ENCODE measurements at places on chromosomes 1 and 21. TPM values are rescaled to one million over a fixed set of nuclear protein-coding genes. Genes with fewer than 3 reads are reported as not detected.

GRCh38 chr1:203317429-203318228 lies 12.3 kb downstream of the BTG2 start:
- no peak for DNase-seq

DNA sequence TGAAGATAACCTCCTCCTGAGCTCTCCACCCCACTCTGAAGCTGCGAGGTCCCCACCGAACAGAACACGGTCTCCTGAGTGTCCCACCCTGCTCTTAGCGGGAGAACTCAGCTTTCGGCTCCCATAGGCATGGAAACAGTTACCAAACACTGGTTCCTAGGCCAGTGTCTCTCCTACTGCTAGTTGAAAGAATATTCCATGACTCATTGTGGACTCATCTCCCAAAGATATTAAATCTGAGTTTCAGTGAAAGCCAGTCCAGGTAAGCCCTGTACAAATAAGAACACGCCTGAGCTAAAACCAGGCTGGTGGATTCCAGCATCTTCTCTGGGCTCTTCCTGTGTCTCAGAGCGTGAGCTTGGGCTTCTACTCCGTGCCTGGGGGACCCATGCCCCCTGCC lies 107.5 kb upstream of the CLDN14 start:
- DNase-seq = no peak

DNA sequence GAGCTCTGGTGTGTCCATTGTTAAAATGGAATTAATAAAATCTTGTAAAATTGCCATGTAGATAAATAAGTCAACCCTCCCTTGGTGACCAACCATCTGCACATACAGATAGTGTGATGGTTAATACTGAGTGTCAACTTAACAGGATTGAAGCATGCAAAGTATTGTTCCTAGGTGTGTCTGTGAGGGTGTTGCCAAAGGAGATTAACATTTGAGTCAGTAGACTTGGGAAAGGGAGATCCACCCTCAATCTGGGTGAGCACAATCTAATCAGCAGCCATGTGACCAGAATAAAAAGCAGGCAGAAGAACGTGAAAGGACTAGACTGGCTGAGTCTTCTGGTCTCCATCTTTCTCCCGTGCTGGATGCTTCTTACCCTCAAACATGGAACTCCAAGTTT lies 174.8 kb downstream of the LTN1 start:
- DNase-seq = no peak

DNA sequence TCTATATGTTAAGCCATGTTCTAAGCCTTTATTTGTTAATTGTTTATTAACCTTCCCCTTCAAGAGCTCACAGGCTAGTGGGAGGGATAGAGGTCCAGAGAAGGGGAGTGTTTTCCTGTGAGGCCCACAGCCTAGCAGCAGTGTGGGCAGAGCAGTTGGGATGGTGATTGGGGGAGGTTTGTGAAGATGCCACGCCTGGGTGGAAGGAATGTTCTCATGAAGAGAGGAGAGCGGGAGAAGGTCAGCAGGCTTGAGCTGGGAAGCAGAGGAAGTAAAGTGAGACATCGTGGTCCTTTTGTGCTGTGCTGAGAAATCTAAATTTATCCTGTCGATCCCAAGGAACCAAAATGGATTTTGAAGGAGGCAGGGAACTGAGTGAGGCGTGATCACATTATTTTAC lies 42.6 kb downstream of the TRAPPC10 start:
- no peak for DNase-seq

DNA sequence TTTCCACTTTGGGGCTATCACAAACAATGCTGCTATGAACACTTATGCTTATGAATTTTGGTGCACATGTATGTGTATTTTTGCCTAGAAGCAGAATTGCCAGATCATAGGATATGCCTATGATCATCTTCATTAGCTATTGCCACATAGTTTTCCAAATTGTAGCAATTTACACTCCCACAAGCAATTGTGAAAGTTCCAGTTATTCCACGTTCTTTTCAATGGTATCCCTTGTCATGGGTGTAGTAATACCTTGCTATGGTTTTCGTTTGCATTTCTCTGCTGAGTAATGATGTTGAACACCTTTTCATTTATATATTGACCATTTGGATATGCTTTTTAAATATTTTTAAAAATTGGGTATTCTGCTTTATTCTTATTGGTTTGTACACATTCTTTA lies 82.6 kb downstream of the MTR start:
- no peak for DNase-seq

DNA sequence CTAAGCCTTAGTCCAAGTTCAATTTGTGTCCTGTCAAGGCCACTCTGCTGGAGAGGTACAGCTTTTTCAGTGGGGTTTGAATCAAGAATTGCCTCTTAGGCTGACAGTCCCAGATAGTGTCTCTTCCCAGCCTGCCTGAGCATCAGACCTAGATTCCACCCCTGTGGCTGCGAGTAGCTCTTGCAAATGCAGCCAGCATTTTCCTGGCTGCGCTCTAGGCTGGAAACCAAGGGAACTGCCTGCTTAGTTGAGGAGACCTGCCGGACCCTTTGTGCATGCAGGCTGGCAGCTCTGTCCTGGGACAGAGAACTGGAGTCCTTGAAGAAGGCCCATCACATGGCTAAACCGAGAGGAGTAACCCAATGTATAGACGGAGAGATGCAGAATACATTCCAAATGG lies 293.7 kb downstream of the PCP4 start:
- DNase-seq = no peak

DNA sequence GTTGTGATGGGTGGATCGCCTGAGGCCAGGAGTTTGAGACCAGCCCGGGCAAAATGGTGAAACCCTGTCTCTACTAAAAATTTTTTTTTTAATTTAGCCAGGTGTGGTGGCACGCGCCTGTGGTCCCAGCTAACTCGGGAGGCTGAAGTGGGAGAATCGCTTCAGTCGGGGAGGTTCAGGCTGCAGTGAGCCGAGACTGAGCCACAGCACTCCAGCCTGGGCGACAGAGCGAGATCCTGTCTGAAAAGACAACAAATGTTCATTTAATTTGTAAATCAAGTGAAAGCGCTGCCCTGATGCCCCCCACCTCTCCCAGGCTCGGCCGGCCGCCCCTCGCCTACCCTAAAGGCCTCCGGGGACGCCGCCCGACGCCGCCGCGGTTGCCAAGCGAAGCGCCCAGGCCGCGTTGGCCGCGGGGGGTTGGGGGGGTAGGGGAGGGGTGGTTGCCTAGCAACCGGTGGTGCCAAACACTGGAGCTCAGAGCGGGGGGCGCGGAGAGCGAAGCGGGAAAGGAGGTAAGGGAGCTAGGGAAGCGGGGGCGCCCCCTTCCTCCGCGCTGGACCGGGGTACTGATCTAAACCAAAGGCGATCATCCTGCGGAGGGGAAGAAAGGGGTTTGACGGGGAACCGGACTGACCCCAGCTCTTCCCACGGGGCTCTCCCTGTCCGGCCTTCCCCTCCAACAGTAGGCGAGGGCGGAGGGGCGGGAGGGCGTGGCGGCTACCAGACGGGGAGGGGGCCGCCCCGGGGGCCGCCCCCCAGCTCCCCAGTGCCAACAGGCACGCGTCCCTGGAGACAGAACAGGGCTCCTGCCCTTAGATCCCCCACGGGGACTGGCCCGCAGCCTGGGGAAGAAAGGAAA lies at the start of gene TEKT2:
TEKT2 (plus strand) TSS at position 460 of the 862 bp plus-strand sequence. CDS start 828 bp downstream, outside the sequence.
- DNase-seq = no peak

- no peak for DNase-seq
These were observed 18.0 kb downstream of the PADI2 start for GRCh38 chr1:17101261-17101660.

DNA sequence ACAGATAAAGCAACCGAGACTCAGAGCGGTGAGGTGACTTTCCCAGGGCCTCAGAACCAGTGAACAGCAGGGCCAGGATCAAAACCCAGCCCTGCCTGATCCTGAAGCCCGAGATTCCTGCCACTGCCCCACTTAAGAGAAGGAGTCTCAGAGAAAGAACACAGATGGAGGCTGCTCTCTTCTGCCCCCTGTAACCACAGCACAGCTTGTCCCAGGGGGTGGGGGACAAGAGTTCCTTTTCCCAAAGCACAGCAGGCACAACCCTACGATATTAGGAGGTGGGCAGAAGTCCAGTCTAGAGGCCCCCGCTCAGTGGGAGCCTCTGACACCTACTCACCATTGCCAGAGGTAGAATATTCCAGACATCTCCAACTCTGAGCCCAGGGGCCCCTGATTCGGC lies 24.0 kb upstream of the VWA5B1 start:
- DNase-seq = no peak

GRCh38 chr21:40176724-40177123 lies 309.5 kb downstream of the PCP4 start:
- DNase-seq = no peak

DNA sequence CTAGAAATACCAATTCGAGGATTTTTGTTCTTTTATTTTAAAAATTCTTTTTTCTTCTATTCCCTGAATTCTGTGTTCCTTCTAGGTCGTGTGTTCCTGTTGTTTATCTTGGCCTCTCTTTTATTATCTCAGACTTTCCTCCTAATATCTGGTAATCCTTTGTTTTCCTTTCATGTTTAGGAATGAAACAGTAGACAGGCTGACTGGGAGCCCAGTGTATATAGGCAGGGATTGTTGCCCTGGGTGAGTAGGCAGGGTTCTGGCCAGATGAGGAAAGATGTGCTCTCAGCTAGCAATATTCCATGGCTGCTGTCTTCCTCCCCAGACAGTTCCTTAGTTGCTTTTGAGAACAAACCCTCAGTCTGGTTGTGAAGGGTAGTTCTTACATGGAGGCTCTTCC lies 161.8 kb upstream of the PDE4B start:
- peak; percentile 19 for DNase-seq

GRCh38 chr1:176445402-176445801 lies 17.6 kb upstream of the PAPPA2 start:
- DNase-seq = no peak

DNA sequence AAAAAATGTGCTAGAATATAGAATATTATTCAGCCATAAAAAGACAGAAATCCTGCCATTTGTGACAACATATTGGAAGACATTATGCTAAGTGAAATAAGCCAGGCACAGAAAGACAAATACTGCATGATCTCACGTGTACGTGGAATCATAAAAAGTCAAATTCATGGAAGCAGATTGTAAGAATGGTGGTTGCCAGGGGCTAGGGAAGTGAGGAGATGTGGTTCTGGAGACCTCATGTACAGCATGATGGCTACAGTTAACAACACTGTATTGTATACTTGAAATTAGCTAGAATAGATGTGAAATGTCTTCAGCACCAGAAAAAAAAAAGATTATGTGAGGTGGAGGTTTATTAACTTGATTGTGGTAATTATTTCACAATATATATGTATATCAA lies 166.4 kb downstream of the ZZZ3 start:
- no peak for DNase-seq

DNA sequence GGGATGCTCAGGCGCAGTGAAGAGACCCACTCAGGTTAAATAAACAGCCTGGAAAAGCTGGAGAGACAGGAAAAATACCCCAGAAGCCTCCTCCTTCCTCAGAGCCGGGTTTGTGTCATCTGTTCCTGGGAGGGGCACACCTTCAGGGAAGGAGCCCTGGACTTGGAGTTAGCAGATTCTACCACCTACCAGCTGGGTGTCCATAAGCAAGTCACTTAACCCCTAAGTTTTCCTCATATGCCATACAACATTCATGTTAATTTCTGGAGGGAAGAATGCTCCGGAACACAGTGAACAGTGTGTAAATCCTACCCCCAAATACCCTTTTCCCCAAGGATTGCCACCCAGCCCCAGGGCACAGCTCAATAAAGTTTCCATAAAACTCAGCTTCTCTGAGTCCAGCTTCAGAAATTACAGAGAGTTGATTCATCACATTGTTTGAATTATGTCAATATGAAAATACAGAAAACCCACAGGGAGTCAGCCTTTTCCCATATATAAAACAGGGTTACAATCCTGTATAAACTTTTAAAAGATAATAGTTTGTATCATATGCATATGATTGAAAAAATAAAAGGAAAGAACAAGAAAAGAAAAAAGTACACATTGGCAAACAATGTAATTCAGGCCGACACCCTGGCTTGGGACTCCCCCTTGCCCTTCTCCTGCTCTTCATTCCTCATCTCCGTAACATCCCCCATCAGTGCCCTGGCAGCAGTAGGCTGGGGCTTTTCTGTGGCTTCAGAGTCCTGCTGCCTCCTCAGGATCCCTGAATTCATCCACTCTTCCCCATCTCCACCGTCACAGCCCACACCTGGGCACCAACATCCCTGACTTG lies 291.8 kb upstream of the USP24 start:
- DNase-seq = no peak

DNA sequence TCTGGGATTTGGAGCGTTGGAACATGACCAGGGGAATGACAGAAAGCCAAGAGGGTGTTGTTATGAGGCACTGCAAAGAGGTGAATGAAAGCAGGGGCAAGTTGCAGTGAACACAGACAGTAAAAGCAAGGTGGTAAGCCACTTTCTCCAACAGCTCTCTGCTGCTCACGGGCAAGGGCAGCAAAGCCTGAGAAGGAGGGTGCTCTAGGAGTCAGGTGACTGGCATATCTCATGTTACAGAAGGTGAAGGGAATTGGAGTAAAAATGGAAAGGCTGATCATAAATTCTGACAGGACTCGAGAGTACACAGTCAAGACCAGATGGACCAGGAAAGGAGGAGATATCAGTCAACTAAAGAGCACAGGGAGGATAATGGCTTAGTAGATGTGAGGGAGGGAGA lies 14.5 kb downstream of the VAV3 start:
- DNase-seq = no peak

DNA sequence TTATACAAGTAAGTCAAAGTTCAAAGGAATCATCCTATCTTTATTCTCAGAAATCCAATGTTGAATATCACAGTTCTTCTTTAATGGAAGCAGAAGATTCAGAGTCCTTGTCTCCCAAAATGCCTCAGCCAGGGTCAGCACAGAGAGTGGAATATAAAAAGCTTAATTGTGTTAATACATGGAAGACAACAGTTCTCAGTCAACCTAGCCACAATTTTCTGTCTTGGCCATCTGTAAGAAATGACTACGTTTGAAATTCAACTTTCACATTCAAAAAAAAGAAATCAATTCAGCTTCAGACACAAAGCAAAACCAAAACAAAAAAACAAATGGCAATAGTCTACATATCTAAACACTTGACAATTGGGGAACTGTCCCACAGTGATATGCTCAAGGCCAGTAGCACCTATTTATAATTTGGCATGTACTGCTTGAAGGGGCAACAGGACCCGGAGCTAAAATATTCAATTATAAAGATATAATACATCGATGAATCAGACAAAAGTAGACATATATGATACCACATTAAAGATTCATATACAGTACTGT lies 27.3 kb upstream of the GLIS1 start:
- no peak for DNase-seq

- DNase-seq = no peak
These were observed 19.1 kb downstream of the COA7 start for GRCh38 chr1:52679048-52679447.

GRCh38 chr1:40014812-40015594 lies 25.5 kb upstream of the CAP1 start:
- no peak for DNase-seq

Gene CYP4A11
- total RNA-seq = not detected

Gene HSPG2
- total RNA-seq = 307 TPM

Gene BCL2L15
- total RNA-seq = 0.97 TPM

Gene SLAMF9
- total RNA-seq = 0.35 TPM

Gene VAMP4
- 9.0 TPM for total RNA-seq

Gene CRYAA
- not detected for total RNA-seq

Gene OR6K3
- not detected for total RNA-seq

Gene RNF220
- total RNA-seq = 68.9 TPM

Gene HES3
- not detected for total RNA-seq

Gene PPM1J
- total RNA-seq = 4.9 TPM

Gene KIRREL1
- 19.7 TPM for total RNA-seq

Gene C4BPA
- total RNA-seq = not detected

Gene MROH9
- total RNA-seq = not detected

Gene TRIM63
- total RNA-seq = 219 TPM

Gene SAMSN1
- total RNA-seq = 3.8 TPM

Gene TRIM67
- total RNA-seq = 0.16 TPM

Gene PRKAA2
- total RNA-seq = 49.7 TPM

Gene AGTRAP
- total RNA-seq = 25.4 TPM

Gene FNBP1L
- 20.9 TPM for total RNA-seq

Gene TCHH
- 0.03 TPM for total RNA-seq
